IMR-90 (cell line): ENCODE measurements at places on chromosomes 1 and 21.

DNA sequence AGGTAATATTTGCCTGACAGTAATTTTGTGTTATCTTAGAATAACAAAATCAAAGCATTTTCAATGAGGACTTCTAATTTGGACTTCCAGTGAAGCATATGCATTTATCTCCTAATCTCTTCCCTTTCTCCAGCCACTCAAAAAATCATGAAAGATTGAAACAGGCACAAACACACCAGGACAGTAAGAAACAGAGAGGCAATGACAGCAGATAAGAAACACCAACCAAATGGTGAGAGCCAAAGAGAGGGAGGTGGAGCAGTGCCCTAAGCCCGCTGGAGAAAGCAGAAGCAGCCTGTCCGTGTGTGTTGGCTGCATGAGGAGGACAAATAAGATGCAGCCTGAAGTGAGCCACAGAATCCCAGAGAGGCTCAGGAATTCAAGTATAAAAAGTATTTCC lies 39.0 kb downstream of the SLC44A3 start:
- DNase-seq, result no peak

DNA sequence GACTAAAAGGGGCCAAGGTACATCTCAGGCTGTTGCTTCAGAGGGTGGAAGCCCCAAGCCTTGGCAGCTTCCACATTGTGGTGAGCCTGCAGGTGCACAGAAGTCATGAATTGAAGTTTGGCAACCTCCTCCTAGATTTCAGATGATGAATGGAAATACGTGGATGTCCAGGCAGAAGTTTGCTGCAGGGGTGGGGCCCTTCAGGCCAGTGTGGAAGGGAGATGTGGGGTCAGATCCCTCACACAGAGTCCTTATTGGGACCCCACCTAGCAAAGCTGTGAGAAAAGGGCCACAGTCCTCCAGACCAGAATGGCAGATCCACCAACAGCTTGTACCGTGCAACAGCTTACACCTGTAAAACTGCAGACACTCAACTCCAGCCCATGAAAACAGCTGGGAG lies 67.4 kb upstream of the PTGS2 start:
- no peak for DNase-seq

DNA sequence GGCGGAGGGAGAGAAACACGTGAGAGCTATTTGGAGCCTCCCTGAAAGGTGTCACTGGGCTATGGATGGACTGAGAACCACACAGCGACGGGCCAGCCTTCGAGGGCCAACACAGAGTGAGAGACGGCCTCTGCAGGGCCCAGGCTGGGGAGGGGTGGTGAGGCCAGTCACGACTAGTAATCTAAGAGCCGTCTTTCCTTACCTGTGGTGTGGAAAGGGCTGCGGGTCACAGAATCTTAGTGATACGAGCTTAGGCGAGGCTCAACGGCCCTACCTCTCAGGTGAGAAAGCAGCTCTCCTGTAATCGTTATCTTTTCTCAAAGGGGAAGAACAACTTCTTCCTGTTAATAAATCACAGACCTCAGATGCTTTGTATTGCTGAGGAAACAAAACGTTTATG lies 33.4 kb upstream of the COX20 start:
- DNase-seq, result no peak

- no peak for DNase-seq
Observed at GRCh38 chr1:213375002-213375401, 324.0 kb downstream of the RPS6KC1 start.

GRCh38 chr1:27489501-27489972 lies 430 bp downstream of the WASF2 start:
- no peak for DNase-seq

DNA sequence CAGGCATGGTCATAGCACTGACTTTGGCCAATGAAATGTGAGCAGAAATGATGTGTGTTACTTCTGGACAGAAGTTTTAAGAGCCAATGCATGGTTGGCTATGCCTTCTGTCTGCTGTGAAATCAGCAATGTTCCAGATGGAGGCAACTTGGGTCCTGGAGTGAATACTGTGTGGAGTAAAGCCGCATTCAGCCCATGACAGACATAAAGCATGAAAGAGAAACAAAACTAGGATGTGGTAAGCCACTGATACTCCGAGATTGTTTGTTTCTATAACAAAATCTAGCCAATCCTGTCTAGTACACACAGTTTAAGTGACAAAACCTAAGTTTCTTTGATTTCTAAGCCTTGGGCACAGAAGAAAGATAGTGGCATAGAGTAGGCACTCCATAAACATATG lies 47.1 kb upstream of the ARHGAP29 start:
- peak; percentile 48 for DNase-seq

DNA sequence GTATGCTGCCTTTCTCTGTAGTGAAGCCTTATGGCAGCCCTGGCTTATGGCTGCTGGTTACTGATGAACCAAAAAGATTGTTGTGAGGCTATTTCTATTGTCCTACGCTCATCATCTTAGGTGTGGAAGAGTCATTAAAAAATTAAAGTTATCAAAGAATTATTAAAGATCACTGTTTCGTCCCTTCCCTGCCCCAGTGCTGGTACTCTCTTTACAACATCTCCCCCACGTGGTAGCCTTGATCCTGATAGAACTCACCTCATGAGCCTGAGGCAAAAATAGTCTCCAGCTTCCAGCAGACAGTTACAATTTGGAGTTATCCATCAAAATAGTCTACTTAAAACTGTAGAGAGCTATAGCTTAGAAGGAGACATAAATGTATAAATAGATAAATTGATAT lies 201.5 kb downstream of the S1PR1 start:
- DNase-seq, result peak; percentile 2

DNA sequence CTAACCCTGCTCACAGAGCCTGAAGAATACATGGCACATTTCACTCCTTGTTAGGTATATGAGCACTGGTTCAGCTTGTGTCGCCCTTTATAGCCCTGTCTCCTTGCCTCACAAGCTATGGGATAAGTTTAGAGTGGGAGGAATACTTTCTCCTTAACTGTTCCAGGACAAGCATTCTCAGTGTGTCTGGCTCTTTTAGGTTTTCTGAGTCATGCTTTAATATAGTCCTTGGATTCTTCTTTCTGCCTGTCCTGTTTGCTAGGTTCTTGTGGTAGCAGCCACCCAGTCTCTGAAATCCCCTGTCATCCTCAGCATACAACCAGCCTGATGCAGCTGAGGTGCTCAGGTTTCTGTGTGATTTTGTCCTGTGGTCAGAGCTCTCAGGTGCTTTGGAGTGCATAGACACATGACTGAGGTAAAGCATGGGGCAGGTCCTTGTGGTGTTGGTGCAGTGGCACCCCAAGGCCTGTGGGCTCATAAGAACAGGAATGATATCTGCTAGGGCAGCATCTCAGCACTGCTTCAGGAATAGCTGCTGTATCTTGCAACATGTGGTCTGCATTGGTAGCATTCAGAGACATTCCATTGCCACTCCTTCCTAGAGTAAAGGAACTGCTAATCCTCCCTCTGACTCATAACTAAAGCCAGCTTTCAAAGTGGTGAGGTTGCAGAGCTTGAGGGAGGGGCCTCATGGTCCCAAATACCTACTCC lies 14.2 kb upstream of the CASQ2 start:
- DNase-seq, result peak; percentile 45

DNA sequence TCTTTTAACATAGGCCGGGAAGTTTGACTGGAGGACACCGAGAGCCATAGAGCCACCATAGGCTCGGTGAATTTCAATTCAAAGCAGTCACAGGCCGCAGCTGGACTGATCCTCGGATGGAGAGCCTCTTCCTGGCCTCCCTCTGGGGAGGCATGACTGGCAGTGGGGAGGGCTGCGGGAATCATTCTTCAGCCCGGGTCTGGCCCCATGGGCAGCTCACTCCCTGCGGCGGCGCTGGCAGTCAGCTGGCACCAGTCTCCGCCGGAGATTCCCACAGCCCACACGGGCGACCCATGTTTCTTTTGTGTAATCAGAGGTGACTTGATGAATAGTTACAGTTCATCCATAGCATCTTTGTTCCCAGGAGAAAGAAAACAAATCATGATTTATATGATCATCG lies 10.6 kb downstream of the ESPN start:
- DNase-seq, result no peak

GRCh38 chr1:15124362-15125100 lies 29.0 kb upstream of the TMEM51 start:
- no peak for DNase-seq

GRCh38 chr1:86596741-86597290 lies 49.9 kb downstream of the CLCA4 start:
- no peak for DNase-seq

GRCh38 chr1:194544012-194544411 lies 1357.6 kb upstream of the B3GALT2 start:
- no peak for DNase-seq

- DNase-seq, result no peak
Observed at GRCh38 chr1:216765346-216766300, 42.4 kb upstream of the ESRRG start.

GRCh38 chr21:25360593-25360992 lies 246.7 kb downstream of the MRPL39 start:
- no peak for DNase-seq

DNA sequence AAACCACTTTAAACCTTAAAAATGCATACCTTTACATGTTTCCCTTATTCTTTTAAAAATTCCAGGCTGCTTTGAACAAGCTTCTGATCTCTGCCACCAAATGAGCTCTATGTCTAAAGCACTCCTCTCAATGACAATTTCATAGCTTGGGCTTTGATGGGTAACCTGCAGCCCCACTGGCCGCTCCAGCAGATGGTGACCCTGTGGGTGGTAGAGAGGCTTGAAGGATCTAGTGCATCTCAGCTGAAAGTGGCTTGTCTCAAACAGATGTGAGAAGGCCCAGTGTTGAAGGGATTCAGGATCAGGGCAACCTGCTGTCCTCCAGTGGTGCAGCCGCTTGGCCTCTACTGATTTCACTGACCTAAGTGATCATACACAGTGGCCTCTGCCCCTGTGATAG lies 84.7 kb upstream of the IRF2BP2 start:
- DNase-seq, result no peak

DNA sequence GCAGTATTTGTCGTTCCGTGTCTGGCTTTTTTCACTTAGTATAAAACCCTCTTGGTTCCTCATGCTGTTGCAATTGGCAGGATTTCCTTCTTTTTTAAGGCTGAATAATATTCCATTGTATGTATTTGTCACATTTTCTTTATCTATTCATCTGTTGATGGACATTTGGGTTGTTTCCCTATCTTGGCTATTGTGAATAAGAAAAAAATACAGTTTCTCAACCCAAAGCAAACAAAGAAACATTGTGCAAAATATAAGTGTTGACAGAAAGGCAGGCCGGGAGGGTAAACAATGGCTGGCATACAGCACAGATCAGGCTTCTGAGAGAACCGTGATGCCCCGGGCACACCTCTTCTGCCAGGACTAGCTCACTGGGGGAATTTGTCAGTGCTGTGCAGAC lies 26.9 kb downstream of the NENF start:
- no peak for DNase-seq

GRCh38 chr1:244164511-244164890 lies 113.4 kb downstream of the ZBTB18 start:
- no peak for DNase-seq

- no peak for DNase-seq
Observed at GRCh38 chr1:98030976-98031375, 110.1 kb upstream of the DPYD start.

- DNase-seq, result no peak
Observed at GRCh38 chr1:78620666-78621065, 418 bp downstream of the IFI44L start.

GRCh38 chr1:173355281-173356031 lies 121.7 kb upstream of the PRDX6 start:
- no peak for DNase-seq

DNA sequence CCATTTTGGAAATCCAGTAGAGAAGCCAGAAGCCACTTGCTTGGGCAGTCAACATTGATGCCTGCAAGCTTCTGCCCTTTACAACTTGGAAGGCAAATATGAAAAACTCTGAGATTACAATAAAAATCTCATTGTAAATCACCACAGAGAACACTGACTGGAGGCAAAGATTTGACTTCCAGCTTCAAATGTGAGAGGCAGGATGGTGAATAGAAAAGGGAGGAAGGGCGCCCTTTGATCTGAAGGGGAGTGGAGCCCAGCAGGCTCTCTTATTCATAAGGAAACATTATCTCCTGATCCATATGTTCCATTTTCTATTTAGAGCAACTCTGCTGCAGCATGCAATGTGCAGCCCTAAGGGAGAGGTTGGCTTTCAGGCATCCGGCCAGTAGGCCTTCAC lies 348.3 kb downstream of the AJAP1 start:
- no peak for DNase-seq

- no peak for DNase-seq
Observed at GRCh38 chr1:9079988-9080704, 10.7 kb upstream of the SLC2A5 start.

DNA sequence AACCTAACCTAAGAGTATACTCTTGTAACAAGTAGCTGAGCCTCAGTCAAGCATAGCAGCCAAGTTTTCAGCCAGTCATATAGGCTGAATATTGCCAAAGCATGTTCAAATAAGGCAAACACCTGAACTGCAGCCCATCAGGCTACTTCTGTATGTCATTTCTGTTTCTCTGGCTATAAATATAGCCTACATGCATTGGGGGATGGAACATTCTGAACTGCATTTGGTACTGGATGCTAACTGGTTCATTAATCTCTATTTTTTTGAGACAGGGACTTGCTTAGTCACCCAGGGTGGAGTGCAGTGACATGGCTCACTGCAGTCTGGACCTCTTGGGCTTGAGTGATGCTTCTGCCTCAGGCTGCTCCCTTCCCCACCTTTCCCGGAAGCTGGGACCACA lies 37.3 kb downstream of the MAST2 start:
- no peak for DNase-seq

GRCh38 chr1:210779269-210779668 lies 354.7 kb downstream of the KCNH1 start:
- no peak for DNase-seq

DNA sequence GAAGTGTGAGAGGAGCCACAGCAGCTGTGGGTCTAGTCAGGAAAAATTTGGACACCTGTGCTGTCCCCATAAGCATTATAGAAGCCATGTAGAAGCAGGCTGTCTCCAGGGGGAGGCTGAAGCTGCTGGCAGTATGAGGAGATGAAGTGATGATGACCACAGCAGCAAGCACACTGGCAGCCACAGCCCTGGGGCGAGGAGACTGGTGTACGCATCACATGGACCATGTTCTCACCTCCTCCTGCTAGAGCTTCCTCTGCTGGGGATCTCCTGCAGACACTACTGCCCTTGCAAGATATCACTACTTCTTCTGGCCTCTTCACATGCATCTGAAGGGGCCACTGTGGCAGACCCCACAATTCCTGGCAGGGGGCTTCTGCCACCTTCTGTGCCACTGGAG lies 33.8 kb upstream of the CREG1 start:
- DNase-seq, result no peak

GRCh38 chr21:14862794-14863720 lies 201.7 kb downstream of the NRIP1 start:
- peak; percentile 26 for DNase-seq
